ENCODE measurements at places on chromosomes 6 and 20.

GRCh38 chr6:113392551-113393055 is 464.5 kb upstream of the MARCKS start:
- DNase-seq = no peak

GRCh38 chr6:16921399-16922110 is 160.3 kb upstream of the ATXN1 start:
- no peak for DNase-seq

- no peak for DNase-seq
Measured at GRCh38 chr6:21278375-21278745, 315.2 kb upstream of the SOX4 start.

DNA sequence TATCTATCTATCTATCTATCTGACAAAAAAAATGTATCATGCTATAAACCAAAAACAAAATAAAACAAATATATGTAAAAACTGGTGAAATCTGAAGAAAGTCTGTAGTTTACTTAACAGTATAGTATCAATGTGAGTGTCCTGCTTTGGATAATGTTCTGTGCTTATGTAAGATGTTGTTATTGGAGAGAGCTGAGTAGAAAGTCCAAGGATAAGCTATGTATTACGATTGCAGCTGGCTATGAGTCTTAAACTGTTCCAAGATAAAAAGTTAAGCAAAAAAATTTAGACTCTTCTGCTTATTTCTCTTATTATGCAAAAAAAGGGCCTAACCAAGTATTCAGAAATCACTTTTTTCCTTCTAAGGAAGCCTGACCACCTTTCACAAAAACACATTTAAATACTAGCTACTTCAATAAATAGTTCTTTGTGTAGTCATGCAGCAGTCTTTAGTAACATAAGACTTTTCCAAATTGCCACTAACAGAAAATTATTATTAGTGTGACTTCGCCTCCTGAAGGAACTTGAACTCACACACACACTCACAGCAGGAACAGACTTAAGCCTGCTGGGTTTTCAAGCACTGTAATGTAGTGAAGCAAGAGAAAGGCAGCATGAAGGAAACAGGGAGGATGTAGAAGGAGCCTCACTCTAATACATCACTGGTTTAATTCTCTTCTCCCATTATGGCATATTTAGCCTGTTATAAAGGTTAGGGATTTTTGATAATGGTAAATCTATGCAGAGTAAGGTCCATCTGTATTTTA is 265.8 kb upstream of the GJE1 start:
- no peak for DNase-seq

DNA sequence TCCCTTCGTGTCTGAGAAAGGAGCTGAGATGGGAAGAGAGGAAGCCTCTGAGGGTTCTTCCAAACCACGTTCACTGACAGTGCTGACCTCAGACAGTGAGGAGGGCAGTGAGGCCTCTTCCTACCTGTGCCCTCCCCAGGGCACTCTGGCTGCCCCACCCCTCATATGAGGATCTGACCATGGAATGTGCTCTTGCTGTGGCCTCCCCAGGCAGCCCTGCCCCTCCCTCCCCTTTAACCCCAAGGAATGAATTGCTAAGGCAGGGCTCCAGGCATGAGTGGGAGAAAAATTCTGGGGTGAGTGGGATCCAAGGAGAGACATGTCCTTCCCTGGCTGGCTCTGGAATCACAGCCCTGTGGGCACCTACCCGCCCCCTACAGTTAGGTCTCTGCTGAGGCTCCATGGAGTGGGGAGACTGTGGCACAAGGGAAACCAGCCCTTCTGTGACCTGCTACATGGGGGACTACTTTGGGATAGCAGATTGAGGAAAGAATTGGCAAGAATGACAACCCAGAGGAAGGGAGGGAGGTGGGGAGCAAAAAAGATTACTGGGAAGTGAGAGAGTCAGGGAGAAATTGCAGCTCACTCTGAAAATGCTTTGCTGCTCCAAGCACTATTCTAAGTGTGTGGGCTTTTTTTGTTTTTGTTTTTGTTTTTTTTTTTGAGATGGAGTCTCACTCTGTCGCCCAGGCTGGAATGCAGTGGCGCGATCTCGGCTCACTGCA is 29.4 kb downstream of the TNXB start:
- no peak for DNase-seq

- no peak for DNase-seq
Measured at GRCh38 chr6:88763160-88763559, 200.3 kb downstream of the RNGTT start.

DNA sequence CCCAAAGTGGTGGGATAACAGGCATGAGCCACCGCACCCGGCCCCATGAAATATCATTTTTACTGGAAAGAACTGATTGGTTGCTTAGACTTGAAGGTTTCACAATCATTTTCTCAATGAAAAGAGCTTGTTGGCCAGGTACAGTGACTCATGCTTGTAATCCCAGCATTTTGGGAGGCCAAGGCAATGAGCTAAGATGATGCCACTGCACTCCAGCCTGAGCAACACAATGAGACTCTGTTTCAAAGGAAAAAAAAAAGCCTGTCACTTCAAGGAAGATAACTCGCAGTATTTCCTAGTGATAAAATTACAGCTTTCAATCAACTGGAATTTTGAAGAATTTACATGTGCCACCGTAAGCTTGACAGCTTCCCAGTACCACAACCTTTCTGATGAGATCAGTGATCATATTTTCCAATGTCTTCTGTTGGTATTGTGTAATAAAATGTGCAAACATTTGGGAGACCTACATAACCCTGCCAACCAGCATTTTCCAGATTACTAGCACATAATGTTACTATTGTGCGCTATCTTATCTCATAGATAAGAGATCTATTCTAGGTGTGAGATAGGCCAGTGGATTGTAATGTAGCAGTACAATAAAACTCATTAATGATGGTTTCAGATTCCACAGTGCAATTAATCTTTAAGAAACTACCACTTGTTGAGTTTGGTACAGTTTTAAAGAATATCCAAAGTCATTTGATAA is 7.2 kb downstream of the PNLDC1 start:
- DNase-seq = no peak

DNA sequence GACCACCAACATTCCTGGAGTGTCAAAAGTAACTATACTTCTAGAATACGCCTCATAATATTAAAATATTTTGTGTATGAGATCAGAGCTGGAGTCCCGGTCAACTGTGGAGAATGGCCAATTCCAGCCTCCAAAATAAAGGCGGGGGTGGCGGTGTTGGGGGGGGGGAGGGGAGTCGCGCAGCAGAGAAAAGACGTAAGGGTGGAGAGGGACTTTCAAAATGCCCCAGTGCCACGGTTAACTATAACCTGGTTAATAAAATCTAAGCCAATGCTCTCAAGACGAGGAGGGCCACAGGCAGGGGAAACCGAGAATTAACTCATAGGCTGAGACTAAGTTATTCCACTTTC is 1.3 kb downstream of the NUP153 start:
- DNase-seq = no peak

GRCh38 chr20:51928931-51929330 is 126.6 kb upstream of the SALL4 start:
- no peak for DNase-seq

GRCh38 chr6:54094293-54094692 is 16.9 kb upstream of the MLIP start:
- DNase-seq = no peak

GRCh38 chr6:82353848-82354247 is 9.8 kb upstream of the TPBG start:
- no peak for DNase-seq

DNA sequence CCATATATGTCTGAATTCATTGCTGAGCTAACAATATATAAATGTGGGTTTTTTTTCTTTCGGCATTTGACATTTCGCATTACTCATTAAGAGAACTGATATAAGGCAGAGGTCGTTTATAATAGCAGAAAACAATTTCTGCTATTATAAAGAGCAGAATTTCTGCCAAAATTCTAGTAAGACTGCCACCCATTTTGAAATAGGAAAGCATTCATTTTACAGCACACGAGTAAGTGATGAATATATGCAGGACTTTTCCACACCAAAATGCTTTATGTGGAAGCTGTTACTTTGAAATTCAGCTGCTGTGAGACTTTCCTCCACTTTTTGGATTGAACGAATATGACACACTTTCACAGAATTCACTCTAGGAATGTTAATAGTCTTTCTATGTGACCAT is 610.9 kb upstream of the MAN1A1 start:
- DNase-seq = no peak

- DNase-seq = no peak
Measured at GRCh38 chr20:58918621-58919020, 62.4 kb upstream of the NELFCD start.

DNA sequence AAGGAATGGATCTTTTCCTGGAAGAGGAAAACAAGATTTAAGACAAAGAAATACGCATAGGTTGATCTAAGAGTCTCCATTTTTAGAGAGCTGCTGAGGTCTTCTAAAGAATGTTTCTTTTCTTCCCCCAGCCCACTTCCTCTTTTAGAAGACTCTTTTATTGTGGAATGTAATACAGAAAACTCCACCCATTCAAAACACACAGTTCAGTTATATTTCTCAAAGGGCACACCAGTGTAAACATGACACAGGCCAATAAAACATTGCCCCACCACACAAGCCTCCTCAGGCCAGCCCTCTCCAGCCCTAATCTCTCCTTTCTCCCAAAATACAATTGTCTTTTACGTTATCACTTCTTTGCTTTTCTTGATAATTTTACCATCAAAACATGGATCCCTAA is 42.8 kb downstream of the SLC35B3 start:
- DNase-seq = no peak
